ENCODE measurements at places on chromosomes 16 and 17.
A peak's percentile ranks its signal among the peaks of the same experiment; 100 is the strongest.

GRCh38 chr17:27315796-27316465, 22.0 kb downstream of the WSB1 start:
- no peak for DNase-seq

- no peak for DNase-seq
Measured at GRCh38 chr17:6494239-6494941, 50.1 kb downstream of the PIMREG start.

GRCh38 chr17:34024806-34025551, 230.1 kb upstream of the CCL2 start:
- DNase-seq, result no peak

- DNase-seq, result no peak
Measured at GRCh38 chr17:82702231-82702927, 3.9 kb upstream of the RAB40B start.

- DNase-seq, result no peak
Measured at GRCh38 chr17:42682722-42683403, 532 bp downstream of the CNTNAP1 start.

DNA sequence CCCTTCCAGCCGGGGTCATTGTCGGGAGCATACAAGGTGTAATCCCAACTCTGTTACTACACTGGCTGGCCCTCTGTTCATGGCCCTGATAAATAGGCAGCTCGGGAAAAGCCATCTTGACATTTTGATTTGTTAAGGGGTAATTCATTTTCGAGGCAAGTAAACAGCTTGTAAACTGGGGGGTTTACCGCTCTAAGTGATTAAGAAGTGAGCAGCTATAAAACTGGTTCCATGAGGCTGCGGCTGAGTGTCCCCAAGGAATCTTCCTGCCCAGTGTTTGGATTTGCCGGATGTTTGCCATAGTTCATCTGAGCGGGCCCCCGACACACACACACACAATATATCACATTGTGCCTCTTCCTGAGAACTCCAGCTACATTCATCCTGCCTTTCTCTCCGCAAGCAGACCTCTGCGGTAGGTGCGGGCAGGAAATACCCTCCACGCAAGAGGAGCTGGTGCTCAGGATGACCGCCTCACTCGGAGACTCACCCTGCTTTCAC, 92.2 kb downstream of the SOCS1 start:
- DNase-seq, result no peak

GRCh38 chr16:82091241-82091640, 56.2 kb downstream of the HSD17B2 start:
- DNase-seq, result no peak

DNA sequence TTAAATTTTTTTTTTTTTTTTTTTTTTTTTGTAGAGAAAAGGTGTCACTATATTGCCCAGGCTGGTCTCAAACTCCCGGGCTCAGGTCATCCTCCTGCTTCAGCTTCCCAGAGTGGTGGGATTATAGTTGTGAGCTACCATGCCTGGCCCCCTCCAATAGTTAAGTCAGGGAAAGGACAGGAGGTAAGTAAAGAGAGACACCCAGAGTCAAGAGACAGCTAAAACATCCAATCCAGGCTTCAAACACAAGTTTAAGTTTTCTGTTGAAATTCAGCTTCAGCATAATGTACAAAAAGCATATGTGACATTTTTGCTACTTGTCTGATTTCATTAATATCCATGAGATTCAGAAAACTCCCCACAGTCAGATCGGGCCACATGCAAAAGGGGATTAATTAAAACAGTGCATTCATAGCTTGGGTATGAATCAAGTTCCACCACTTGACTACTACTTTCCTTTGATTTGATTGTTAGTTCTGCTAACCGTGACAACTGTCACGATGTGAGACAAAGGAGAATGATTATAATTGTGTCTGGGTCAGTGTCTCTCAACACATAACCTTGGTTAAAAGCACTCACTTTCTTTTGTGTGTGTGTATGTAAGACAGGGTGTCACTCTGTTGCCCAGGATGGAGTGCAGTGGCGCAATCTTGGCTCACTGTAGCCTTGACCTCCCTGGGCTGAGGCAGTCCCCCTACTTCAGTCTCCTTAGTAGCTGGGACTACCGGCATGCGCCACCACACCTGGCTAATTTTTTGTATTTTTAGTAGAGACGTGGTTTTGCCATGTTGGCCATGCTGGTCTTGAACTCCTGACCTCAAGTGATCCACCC, 184.9 kb downstream of the PARN start:
- DNase-seq, result no peak

DNA sequence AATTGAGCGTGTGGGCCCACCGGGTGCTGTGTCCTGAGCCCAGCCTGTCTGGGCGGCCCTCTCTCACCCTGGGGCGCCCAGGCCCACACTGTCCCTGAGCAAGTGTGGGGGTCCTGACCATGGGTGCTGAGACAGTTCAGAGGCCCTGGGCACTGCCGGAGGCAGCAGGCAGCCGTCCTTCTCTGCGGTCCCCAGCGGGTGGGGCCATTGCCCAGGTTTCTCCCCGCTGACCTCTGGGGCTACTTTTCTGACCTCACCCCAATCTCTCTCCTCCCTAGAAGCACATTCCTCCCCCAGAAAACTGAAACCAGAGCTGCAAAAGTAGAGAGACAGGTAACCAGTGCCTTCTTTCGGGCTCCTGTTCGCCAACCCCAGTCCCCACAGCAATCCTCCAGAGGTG, 36.0 kb upstream of the PVALEF start:
- no peak for DNase-seq

- no peak for DNase-seq
Measured at GRCh38 chr17:13509527-13509926, 92.2 kb downstream of the HS3ST3A1 start.

GRCh38 chr17:9434642-9435057, 141.0 kb downstream of the STX8 start:
- DNase-seq, result no peak

- DNase-seq, result no peak
Measured at GRCh38 chr17:10051112-10051511, 146.0 kb upstream of the RCVRN start.

DNA sequence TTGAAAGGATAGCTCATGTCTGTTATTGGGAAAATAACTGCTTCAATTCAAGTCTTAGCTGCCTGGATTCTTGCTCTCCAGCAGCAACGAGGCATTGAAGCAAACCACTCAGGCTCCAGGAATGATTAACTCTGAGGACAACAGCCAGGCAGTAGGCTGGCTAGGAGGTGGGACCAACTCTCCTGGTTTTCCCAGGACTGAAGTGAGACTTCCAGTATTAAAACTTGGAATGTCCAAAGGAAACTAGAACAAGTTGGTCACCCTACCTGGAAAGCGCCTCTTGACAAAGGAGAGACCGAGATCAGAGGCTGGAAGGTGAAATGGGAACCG, 100.7 kb downstream of the SALL1 start:
- no peak for DNase-seq

DNA sequence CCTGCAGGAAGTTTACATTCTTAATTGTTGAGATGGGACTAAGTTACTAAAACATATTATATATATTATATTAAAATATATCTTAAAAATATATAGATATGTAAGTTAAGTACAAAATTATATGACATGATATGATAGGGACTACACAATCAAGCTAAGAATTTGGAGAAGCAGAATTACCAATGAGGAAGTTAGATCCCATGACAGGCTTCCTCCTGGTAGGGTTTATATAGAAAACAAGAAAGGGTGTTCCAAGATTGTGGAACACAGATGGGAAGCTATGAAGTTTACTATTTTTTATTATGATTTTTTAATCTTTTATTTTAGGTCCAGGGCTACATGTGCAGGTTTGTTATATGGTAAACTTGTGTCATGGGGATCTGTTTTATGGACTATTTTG, 260.8 kb upstream of the ZFHX3 start:
- DNase-seq, result no peak

- DNase-seq, result no peak
Measured at GRCh38 chr16:22098405-22099255, 6.3 kb downstream of the VWA3A start.

DNA sequence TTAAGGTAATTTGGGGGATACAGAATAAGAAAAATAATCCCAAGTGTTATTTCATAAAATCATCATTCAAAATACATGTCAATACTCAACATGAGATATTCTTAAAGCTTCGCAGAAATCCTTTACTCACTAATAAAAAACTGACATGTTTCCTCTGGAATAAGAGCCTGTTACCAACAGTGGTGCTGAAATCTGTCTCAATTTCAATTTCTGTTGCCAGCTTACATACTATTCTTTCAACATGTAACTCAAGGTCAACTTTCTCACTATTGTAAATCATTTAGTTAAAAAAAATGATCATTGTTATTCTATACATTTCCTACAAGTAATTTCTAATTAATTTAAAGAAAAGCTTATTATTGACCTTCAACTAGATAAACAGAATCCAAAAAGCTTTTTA, 67.9 kb downstream of the CEP95 start:
- DNase-seq, result no peak

GRCh38 chr17:60421273-60422161, 772 bp upstream of the CHCT1 start:
- peak; percentile 60 for DNase-seq

DNA sequence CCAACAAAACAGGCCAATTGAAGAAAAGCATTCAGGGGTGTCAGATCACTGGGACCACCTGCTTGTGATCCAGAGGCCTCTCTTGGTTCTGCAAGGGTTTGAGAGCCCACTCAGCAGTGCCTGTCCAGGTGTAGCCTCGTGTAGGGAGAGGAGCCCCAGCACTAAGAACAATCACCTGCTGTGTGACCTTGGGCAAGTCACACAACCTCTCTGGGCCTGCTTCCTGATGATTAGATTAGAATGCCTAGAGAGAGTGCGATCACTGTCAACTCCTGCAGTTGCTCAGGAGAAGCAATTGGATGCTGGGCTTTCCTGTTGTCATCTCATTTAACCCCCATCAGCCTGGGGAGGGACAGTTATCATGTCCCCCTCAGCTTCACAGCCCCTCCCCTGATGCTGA, 10.2 kb downstream of the DLX3 start:
- DNase-seq, result no peak

- no peak for DNase-seq
Measured at GRCh38 chr17:80918731-80919130, 72.9 kb upstream of the CHMP6 start.

GRCh38 chr16:8727857-8728618, 53.6 kb downstream of the ABAT start:
- DNase-seq, result no peak

GRCh38 chr16:4944333-4945281, 7.7 kb upstream of the PPL start:
- DNase-seq, result no peak

- no peak for DNase-seq
Measured at GRCh38 chr17:61668486-61668885, 77.5 kb upstream of the NACA2 start.

GRCh38 chr17:74678541-74678940, 34.2 kb downstream of the CD300LF start:
- DNase-seq, result no peak

- DNase-seq, result no peak
Measured at GRCh38 chr16:1494129-1494640, 1.0 kb downstream of the TELO2 start.

DNA sequence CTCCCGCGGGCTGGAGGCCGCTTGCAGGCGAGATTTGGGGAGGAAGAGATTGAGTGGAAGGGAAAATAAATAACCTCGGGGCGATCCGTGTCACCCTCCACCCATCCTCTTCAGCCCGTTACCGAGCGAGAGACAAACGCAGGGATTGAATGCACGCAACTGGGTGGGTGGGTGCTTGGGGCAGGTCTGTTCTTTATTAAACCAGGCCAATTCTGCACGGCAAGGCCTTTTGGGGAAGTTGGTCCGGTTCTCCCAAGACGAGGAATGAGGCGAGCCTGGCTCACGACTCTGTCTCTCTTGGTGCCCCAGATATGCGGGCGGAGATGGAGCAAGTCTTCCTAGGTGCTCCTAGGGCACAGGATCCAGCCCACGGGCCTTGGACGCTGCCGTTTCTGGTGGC, 396 bp upstream of the HOXB7 start:
- DNase-seq, result no peak

- DNase-seq, result no peak
Measured at GRCh38 chr17:44846206-44846605, 1.5 kb upstream of the HIGD1B start.

DNA sequence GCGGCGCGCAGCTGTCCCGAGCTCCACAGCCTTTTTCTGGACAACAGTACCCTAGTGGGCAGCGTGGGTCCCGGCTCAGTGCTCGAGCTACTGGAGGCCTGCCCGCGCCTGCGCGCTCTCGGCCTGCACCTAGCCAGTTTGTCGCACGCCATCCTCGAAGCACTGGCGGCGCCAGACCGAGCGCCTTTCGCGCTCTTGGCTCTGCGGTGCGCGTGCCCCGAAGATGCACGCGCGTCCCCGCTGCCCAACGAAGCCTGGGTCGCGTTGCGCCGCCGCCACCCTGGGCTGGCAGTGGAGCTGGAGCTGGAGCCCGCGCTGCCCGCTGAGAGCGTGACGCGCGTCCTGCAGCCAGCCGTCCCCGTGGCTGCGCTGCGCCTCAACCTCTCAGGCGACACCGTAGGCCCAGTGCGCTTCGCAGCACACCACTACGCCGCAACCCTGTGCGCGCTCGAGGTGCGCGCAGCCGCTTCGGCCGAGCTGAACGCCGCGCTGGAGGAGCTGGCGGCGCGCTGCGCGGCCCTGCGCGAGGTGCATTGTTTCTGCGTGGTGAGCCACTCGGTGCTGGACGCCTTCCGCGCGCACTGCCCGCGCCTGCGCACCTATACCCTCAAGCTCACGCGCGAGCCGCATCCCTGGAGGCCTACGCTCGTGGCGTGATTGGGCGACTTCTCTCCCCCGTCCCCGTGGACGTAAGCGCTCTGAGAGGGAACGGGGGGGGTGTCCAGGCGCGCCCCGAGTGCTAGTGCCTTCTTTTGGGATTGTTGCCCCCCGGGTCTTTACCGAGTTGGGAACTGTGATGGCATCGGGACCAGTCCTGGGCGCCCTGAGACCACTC, 1.2 kb upstream of the HSF4 start:
- no peak for DNase-seq

DNA sequence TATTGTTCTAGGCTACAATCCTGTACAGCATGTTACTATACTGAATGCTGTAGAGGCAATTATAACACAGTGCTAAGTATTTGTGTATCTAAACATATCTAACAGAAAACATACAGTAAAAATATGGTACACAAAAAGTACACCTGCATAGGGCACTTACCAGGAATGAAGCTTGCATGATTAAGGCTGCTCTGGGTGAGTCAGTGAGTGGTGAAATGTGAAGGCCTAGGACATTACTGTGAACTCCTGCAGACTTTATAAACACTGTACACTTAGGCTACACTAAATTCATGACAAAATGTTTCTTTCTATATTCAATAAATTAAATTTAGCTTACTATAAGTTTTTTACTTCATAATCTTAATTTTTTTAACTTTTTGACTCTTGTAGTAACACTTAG, 37.1 kb downstream of the AMFR start:
- no peak for DNase-seq

GRCh38 chr16:66247516-66248481, 118.7 kb upstream of the CDH5 start:
- no peak for DNase-seq

- no peak for DNase-seq
Measured at GRCh38 chr16:76265434-76266045, 11.7 kb upstream of the CNTNAP4 start.

GRCh38 chr17:78541488-78542206, 35.5 kb downstream of the DNAH17 start:
- no peak for DNase-seq

Measured in activated T-cell treated with anti-CD3 and anti-CD28 coated beads for 1 hour (primary cell).